ENCODE measurements at places on chromosomes 6 and 20. TPM values are rescaled to one million over a fixed set of nuclear protein-coding genes. Genes with fewer than 3 reads are reported as not detected.

The HCK gene
- not detected for total RNA-seq

The AVP gene
- total RNA-seq, result not detected

The HRH3 gene
- total RNA-seq, result not detected

The C2 gene
- total RNA-seq, result not detected

The DEFB119 gene
- not detected for total RNA-seq

The GABRR2 gene
- total RNA-seq, result not detected

The CMTR1 gene
- total RNA-seq, result 60.6 TPM

The ABHD16B gene
- not detected for total RNA-seq

The SASH1 gene
- 77.6 TPM for total RNA-seq

The LY6G6F gene
- not detected for total RNA-seq

The SLC25A27 gene
- total RNA-seq, result 0.32 TPM

The BEND6 gene
- total RNA-seq, result 0.97 TPM

The CDH22 gene
- total RNA-seq, result not detected

The MROH8 gene
- total RNA-seq, result 0.65 TPM

The ULBP2 gene
- 9.6 TPM for total RNA-seq

The CLVS2 gene
- not detected for total RNA-seq

The KHDC1 gene
- total RNA-seq, result 2.0 TPM

The PAX1 gene
- not detected for total RNA-seq

The PPP1R3D gene
- total RNA-seq, result 7.1 TPM

The TNNC2 gene
- total RNA-seq, result not detected

The STX7 gene
- total RNA-seq, result 24.0 TPM

The KIF25 gene
- total RNA-seq, result not detected

The ARFGEF3 gene
- 3.5 TPM for total RNA-seq

The NKX2-4 gene
- total RNA-seq, result not detected

The CEP250 gene
- total RNA-seq, result 14.0 TPM

The FHL5 gene
- total RNA-seq, result not detected

The TRIM10 gene
- total RNA-seq, result not detected

The TMEM244 gene
- total RNA-seq, result not detected

The RUNX2 gene
- total RNA-seq, result not detected

The ANGPT4 gene
- total RNA-seq, result not detected

The WFDC10A gene
- not detected for total RNA-seq

The CYP39A1 gene
- total RNA-seq, result 0.15 TPM

The SEC63 gene
- 17.2 TPM for total RNA-seq

The MICA gene
- 37.1 TPM for total RNA-seq

The MYB gene
- not detected for total RNA-seq

The HEY2 gene
- 15.3 TPM for total RNA-seq

The DCDC2 gene
- 0.15 TPM for total RNA-seq

The SLC17A3 gene
- not detected for total RNA-seq
